NB4 (cell line): ENCODE measurements at places on chromosomes 1 and 21.

DNA sequence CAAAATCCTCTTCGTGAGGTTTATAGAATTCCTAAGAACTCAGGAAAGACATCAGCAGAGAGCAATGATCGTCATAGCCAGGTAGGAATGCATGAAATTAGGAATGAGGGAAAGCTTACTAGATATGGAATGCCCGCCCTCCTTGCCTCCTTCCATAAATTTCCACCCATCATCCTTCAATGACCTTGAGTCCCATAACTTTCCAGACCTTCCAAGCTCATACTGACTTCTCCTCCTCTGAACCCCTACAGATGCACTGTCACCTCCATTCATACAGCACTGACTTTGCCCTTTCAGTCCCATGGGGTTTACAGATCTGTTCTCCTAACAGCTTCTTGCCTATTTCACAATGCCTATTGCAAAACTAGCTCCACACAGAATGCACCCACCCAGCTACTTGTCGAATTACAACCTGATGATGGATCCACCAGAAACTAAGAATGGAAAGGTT is 23.8 kb upstream of the PPP1R15B start:
- peak; percentile 94 for DNase-seq

DNA sequence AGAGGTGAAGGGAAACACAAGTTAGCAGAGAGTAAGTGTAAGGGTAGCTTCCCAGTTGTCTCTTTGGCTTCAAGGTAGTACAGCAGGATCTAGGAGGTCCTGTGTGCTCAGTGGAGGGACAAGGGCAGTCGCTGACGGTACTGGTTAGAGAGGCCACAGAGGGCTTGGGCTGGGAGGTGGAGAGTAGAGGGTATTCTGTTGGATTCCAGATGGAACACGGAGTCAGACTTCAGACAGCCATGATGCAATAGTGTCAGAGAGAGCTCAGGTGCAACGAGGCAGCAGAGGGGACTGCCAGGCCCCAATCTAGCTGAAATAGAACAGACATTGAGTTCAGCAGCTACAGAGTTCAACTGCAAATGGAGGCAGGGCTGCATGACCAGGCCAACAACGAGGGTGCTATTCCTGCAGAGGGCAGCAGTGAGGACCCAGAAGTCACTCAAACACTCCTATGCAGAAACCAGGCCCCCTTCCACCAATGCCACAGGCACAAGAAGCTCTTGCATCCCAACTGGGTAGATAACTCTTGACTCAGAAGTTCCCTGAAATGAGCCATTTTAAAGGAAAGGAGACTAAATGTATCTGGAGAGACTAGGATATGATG is 325.0 kb upstream of the ESRRG start:
- DNase-seq = peak; percentile 35

- peak; percentile 55 for DNase-seq
These were observed 26.3 kb downstream of the MYOG start for GRCh38 chr1:203059485-203059884.

DNA sequence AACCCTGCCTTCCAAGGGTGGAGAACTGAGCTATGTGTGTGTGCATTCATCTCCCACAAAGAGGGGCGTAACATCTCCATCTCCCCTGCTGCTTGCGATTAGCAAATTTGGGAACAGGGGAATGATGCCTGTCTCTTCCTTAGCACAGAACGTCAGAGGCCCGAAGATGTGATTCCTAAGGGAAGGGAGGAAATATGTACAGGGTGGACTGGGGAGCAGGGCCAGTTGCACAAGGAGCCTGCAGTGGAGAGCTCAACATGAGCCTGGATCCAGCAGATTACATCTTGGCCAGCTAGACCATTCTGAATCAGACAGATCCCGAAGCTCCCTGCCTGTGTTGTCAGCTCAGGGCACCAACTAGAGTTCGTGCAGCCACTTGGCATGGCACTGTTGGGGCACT is 118.1 kb downstream of the NGF start:
- DNase-seq = no peak

DNA sequence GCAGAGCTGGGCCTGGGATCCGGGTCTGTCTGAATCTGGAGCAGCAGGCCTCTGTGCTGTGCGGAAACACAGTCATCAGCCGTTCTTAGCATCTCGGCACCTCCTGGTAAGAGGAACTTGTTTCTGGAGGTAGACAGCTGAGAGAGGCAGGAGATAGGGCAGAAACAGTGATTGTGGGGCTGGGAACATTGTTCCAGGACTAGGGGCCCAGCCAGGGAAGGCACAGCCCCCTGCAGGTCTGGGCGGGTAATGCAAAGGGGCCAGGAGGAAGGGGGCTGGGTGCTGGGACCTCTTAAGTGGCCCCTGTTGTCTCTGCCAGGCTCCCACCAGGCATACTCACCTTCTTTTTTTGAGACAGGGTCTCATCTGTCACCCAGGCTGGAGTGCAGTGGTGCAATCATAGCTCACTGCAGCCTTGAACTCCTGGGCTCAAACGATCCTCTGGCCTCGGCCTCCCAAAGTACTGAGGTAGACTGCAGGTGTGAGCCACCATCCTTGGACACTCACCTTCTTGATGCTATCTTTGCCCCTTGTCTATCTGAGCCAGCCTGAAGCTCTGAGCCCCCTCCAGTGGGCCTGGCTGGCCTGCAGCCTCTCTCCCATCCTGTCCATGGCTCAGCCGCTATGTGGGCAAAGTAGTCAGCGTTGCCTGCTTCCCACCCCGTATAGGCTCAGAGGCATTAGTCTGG is 134.3 kb upstream of the ZBTB40 start:
- peak; percentile 40 for DNase-seq

DNA sequence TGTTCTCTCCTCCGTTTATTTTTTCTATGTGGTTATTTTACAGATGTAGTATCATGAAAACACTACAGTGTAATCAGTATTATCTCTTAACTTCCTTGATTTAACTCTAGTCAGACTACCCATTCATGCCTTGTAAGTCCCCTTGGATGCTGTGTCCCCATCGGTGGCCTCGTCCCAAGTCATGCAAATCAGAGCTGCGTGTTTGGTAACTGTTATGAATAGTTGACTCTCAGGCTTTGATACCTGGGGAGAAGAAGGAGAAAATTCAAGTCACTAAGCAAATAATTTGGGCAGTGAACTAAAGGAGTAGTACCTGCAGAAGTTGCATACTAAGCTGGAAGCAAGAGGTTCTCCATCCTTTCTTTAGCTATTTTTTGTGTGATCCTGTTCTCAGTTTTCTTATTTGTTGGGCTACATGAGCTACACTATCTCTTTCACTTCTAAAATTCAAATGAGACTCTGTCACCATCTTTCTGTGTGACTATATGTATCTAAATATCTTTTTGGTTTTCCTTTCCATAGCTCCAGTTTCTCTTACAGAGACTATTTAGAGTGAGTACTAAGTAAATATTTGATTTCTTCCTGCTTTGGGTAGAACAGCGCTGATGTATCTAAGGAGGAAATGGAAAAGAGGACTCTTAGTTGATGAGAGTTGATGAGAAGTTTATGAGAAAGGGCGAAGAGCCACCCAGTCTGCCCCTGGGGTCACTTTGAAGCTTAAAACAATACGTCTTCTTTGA is 50.9 kb downstream of the VANGL2 start:
- no peak for DNase-seq

DNA sequence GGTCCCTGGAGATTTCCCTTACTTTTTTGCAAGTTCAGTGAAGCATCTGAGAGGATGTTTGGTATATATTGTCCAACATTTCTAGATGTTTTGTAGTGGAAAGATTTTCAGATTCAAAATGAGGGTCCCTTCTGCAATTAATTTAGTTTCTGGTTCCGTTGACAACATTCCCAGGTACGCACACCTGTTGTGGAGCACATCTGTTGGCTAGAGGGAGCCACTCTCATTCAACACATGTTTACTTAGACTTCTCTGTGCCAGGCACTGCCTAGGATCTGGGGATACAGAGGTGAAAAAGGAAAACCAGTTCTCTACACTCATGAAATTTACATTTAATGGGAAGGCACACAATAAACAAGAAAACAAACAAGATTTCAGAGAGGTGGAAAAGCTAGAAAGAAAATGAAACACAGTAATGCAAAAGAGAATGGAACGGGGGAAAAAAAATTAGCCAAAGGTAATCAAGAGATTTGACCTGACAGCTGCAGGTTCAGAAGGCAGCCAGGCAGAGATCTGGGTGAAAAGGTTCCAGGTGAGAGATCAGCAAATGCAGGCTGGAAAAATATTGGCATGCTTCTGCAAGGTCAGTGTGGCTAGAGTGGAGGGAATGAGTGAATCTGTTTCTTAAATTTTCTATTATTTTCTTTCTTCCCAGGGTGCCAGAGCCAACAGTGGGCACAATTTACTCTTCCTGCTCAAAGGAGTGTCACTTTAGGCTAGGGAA is 48.4 kb upstream of the KAZN start:
- no peak for DNase-seq

GRCh38 chr1:55716610-55717009 is 501.4 kb upstream of the USP24 start:
- no peak for DNase-seq

- peak; percentile 55 for DNase-seq
These were observed 15.7 kb upstream of the FGR start for GRCh38 chr1:27650539-27651175.

DNA sequence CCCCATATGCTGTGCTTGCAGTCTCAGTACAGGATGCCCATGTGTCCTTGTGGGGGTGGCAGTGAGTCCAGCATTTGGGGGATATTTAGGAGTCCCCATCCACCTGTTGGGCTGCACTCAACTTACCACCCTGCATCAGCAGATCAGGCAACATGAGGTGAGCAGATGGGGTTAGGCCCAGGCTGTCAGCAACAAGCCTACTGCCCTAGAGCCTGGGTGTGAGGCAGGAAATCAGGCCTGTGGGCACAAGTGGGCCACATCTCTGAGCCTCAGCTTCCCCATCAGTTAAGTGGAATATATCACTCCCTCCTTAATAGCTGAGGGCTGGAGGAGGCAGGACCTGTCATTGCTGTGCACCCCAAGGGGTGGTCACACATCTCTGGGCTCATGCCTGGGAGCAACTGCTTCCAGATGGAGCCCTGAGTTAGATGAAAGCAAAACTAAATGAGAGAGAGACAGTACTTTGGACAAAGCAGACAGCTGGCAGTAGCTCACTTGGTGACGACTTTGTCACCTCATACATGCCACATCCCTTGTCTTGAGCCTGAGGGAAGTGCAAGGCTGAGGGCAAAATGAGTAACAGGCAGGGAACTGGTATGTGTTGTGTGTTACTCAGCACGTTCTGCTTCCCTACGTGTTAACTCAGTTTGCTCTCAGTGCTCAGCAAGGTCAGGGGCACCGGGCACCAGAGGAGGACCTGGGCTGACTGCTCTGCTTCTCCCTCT is 48.4 kb downstream of the TRIM11 start:
- no peak for DNase-seq

DNA sequence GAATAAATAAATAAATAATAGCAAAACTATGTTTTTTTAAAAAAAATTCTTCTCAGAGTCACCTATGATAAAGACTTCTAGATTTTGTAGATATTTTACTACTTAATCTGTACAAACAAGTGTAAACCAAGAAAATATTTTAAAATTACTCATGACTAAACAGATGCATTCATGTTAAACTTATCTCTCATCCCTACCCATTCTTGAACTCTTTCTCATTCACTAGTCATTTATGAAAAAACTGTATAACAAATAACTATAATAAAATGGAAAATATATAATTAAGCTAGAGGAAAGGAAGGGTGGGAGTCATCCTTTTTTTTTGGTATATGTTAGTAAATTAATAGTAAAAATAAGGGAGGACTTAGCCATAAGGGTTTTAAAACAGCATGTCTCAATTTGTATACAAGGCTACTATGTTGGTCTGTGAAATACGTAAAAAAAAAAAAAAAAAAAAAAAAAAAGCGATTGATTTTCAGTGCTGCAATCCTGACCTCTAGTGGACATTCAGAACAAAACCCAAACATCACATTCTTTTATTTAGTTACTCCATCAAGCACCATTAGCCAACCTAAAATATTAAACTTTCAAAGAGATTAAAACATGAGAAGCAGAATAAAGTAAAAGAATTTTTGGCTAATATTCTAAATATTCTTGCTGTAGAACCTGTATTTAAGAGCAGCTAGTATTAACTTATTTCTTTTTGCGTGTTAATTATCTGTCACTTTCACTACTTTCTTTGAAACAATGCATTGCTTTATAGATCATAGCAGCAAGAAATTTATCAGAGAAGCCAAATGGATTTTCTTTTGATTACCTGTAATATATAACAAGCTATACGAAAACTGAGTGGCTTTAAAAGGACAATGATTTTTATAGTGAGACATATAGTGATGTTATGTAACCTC is 255.8 kb upstream of the CACYBP start:
- DNase-seq = peak; percentile 51

DNA sequence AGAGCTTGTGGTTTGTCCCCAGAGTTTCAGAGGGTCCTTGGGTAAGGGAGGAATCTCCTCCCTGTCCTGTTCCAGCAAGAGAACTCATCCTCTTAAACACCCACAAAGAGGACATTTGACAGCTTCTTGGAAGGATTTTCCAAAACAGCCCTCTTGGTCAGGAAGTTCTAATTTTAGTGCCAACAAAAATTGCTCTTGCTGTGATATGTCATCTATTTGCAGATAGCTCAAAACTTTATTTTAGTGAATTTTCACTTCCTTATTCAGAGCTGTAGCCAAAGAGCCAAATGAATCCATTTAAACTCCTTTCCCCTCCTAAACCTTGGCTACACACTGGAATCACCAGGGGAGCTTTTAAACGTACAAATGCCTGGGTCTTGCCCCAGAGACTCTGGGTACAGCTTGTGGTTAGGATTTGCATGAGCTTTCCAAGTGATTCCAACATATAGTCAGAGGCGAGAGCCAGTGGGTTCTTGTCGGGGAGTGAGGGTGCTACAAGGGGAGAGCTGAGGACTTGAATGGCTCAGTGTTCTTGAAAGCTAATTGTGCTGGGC is 11.8 kb upstream of the RASSF5 start:
- DNase-seq = no peak

DNA sequence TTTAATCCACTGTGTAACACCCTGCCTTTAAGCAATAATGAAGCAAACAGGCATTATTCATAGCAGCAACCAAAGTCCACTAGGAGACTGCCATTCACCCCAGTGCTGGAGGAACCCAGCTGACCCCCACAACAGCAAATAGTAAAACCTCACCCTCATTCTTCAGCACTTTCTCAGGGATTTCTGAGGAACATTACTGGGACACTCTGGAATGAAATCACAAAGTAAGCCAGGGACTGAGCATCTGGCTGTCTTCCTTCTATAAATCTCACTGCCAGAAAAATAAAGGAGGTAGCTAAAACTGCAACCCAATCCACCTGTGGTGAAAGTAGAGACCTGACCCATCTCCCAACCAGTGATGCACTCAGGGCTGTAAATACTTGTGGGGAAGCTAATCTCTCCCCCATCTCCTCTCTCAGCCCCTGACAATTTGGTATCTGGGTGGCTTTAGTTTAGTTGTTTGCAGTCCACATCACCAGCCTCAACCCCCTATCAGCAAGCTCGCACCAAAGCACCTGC is 47.1 kb downstream of the COL6A1 start:
- no peak for DNase-seq
